Tibial nerve (tissue), 4 donors: ENCODE measurements at places on chromosomes 1 and 21.
A peak's percentile ranks its signal among the peaks of the same experiment; 100 is the strongest.

- no peak overlapping the region for H3K4me3 ChIP-seq
- H3K36me3 ChIP-seq, result no peaks in the 10 kb centered on the region
- no peak for DNase-seq
- no peaks in the 10 kb centered on the region for H3K27me3 ChIP-seq
- H3K4me1 ChIP-seq, result no peaks in the 10 kb centered on the region
These were observed 35.4 kb upstream of the HEATR1 start for GRCh38 chr1:236639686-236640085.

DNA sequence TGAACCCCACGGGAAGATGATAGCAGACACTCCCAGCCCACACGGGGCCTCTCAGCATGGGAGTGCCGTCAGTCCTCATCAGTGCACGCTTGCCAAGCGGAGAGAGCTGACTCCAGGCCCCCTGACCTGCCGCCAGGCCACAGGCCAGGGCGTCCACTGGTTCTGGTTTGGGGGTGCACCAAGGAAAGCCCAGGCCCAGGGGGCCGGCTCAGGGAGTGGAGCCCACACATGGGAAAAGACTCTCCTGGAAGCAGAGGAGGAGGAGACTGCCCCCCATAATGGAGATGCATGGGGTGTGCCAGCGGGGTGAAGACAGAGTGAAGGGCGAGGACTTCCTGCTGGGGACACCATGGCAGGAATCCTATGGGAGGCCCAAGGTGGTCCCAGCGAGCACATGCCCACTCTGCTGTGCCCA is 6.4 kb downstream of the TRIM11 start:
- H3K27me3 ChIP-seq, result no peaks in the 10 kb centered on the region
- peaks cover 8% of the 10 kb centered on the region for H3K36me3 ChIP-seq
- H3K4me3 ChIP-seq, result no peak overlapping the region
- H3K27ac ChIP-seq, result no peak overlapping the region

- no peaks in the 10 kb centered on the region for H3K27me3 ChIP-seq
- H3K36me3 ChIP-seq, result peaks cover 8% of the 10 kb centered on the region
- no peak overlapping the region for H3K4me3 ChIP-seq
- no peak for DNase-seq
- H3K27ac ChIP-seq, result no peak overlapping the region
These were observed 27.4 kb downstream of the POFUT2 start for GRCh38 chr21:45260191-45260825.

DNA sequence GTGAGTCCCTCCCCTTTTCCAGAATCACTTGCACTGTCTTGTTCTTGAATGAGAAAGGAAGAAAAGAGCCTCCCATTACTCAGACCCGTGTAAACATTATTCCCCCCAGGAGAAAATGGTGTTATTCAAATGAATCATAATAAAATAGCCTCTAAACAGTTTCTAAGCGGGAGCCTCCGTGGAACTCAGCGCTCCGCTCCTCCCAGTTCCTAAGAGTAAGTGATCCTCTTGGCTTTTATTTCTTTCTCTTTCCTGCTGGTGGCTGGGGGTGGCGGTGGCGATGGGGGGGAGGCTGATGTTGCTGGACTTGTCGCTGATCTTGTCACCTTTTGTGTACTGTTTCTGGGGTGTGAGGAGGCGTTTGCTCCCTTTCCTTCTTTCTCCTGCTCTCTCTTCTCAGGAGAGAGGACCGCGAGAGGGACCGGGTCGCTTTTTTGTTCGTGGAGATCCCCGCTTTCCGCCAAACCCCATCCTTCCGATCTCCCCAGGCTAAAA is 781 bp downstream of the PROX1 start:
- H3K4me1 ChIP-seq, result no peaks in the 10 kb centered on the region
- no peak for DNase-seq
- peaks cover 72% of the 10 kb centered on the region for H3K27me3 ChIP-seq
- H3K36me3 ChIP-seq, result no peaks in the 10 kb centered on the region

- no peaks in the 10 kb centered on the region for H3K36me3 ChIP-seq
- H3K4me3 ChIP-seq, result no peak overlapping the region
- DNase-seq, result no peak
- H3K27ac ChIP-seq, result no peak overlapping the region
- no peaks in the 10 kb centered on the region for H3K27me3 ChIP-seq
- no peaks in the 10 kb centered on the region for H3K4me1 ChIP-seq
These were observed 25.3 kb downstream of the KNCN start for GRCh38 chr1:46526013-46526690.

DNA sequence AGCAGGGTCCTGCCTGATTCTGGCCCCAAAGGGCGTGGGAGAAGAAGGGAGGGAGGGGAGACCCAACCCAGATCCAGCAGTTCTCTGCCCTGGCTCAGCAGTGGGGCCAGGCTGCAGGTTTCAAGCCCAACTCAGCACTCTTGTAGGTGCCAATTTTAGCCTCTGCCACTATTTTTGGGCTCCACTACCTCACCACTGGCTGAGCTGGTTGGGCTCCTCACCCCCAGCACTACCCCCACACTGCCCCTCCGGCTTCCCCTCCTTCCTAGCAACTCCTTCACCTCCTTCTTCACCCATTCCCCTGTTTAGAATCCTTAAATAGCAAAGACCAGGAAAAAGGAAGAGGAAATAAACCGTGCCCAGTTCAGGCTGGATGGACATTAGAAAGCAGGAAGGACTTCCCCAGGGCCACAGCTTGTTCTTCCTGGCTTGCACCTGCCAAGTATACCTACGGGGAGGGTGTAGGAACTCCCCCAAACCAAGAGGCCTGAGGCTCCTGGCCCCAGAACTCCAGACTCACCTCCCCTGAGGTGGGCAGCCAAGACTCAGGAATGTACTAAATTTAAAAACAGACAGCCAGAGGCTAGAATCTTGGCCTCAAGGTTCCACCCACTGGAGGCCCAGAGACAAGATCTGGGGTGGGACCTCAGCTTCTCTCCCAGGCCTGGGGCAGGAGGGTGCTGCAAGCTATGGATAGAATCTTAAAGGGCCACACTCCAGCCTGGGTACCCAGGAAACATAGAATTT is 1.4 kb upstream of the ARHGEF2 start:
- H3K27me3 ChIP-seq, result no peaks in the 10 kb centered on the region
- H3K27ac ChIP-seq, result peak overlapping the region; percentile 95
- no peaks in the 10 kb centered on the region for H3K36me3 ChIP-seq
- DNase-seq, result no peak

- DNase-seq, result no peak
- peak overlapping the region; percentile 63 for H3K27ac ChIP-seq
- no peaks in the 10 kb centered on the region for H3K27me3 ChIP-seq
- H3K4me1 ChIP-seq, result no peaks in the 10 kb centered on the region
- no peak overlapping the region for H3K4me3 ChIP-seq
These were observed 119.8 kb downstream of the SIK1 start for GRCh38 chr21:43306911-43307676.

GRCh38 chr1:229664133-229664689 is 38.2 kb downstream of the URB2 start:
- H3K36me3 ChIP-seq, result peaks cover 10% of the 10 kb centered on the region
- H3K27ac ChIP-seq, result no peak overlapping the region
- no peak overlapping the region for H3K4me3 ChIP-seq
- peaks cover 6% of the 10 kb centered on the region for H3K4me1 ChIP-seq

GRCh38 chr1:154824179-154825000 is 45.7 kb downstream of the KCNN3 start:
- no peaks in the 10 kb centered on the region for H3K36me3 ChIP-seq
- H3K27me3 ChIP-seq, result no peaks in the 10 kb centered on the region
- no peaks in the 10 kb centered on the region for H3K4me1 ChIP-seq
- H3K27ac ChIP-seq, result no peak overlapping the region

- no peaks in the 10 kb centered on the region for H3K36me3 ChIP-seq
- no peaks in the 10 kb centered on the region for H3K4me1 ChIP-seq
- no peak overlapping the region for H3K4me3 ChIP-seq
- no peaks in the 10 kb centered on the region for H3K27me3 ChIP-seq
These were observed 34.4 kb downstream of the NTPCR start for GRCh38 chr1:232984577-232985425.

DNA sequence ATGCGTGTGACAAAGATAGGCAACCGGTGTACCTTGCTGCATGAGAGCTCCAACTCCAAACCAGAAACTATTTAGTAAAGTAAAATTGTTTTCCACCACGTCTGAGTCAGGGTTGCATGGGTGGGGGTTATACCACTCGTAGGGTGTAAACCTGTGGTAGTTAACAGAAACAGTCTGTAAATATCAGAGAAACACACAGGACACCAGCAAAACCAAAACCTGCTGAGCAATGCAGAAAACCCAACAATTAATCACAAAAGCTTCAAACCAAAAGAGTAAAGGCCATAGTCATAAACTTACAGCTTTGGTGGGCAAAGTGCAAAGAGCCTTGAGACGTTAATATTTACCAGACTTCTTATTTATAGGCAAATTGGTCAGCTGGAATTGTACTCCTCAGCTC is 282.7 kb downstream of the BACH1 start:
- no peaks in the 10 kb centered on the region for H3K4me1 ChIP-seq
- H3K27ac ChIP-seq, result no peak overlapping the region
- no peaks in the 10 kb centered on the region for H3K27me3 ChIP-seq
- no peaks in the 10 kb centered on the region for H3K36me3 ChIP-seq

DNA sequence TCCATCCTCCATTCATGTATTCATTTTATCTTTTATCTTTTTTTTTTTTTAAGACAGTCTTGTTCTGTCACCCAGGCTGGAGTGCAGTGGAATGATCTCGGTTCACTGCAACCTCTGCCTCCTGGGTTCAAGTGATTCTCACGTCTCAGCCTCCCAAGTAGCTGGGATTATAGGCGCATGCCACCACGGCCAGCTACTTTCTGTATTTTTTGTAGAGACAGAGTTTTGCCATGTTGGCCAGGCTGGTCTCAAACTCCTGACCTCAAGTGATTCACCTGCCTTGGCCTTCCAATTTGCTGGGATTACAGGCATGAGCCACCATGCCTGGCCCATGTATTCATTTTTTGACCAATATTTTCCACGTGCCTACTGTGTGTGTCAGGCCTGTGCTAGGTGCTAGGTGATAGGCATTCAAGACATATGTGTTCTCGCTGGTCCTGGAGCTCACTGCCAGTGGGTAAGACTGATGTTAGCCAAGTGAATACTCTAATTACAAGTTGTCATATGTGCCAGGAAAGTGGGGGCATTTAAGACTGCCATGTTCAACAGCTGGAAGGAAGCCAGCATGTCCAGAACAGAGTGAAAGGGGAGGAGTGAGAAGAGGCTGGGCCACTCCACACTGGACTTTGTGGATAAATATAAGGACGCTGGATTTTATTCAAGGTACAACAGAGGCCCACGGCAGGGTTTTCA is 5.3 kb upstream of the CELSR2 start:
- H3K27ac ChIP-seq, result no peak overlapping the region
- H3K4me1 ChIP-seq, result peaks cover 40% of the 10 kb centered on the region
- H3K27me3 ChIP-seq, result no peaks in the 10 kb centered on the region
- H3K4me3 ChIP-seq, result no peak overlapping the region
- H3K36me3 ChIP-seq, result no peaks in the 10 kb centered on the region

GRCh38 chr1:150162862-150163706 is 13.4 kb downstream of the PLEKHO1 start:
- H3K27me3 ChIP-seq, result no peaks in the 10 kb centered on the region
- H3K4me1 ChIP-seq, result peaks cover 52% of the 10 kb centered on the region
- peaks cover 2% of the 10 kb centered on the region for H3K36me3 ChIP-seq
- H3K27ac ChIP-seq, result peak overlapping the region; percentile 98
- DNase-seq, result peak; percentile 80
- peak overlapping the region; percentile 47 for H3K4me3 ChIP-seq

DNA sequence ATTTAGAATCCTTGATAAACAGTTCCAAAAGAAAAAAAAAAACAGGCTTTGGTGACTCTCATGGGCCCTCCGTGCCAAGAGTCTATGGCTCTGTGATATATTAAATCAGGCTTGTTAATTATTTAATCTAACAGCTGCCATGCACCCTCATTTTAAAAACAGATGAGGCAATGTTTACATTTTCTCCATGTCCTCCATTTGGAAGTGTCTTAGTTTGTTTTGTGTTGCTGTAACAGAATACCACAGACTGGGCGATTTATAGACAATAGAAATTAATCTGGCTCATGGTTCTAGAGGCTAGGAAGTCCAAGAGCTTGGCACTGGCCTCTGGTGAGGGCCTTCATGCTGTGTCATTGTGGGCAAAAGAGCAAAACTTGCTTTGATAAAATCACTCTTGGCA is 58.0 kb downstream of the B3GALT5 start:
- no peak for DNase-seq
- H3K4me1 ChIP-seq, result no peaks in the 10 kb centered on the region
- H3K27me3 ChIP-seq, result no peaks in the 10 kb centered on the region
- H3K27ac ChIP-seq, result no peak overlapping the region
- H3K36me3 ChIP-seq, result no peaks in the 10 kb centered on the region
- H3K4me3 ChIP-seq, result no peak overlapping the region

DNA sequence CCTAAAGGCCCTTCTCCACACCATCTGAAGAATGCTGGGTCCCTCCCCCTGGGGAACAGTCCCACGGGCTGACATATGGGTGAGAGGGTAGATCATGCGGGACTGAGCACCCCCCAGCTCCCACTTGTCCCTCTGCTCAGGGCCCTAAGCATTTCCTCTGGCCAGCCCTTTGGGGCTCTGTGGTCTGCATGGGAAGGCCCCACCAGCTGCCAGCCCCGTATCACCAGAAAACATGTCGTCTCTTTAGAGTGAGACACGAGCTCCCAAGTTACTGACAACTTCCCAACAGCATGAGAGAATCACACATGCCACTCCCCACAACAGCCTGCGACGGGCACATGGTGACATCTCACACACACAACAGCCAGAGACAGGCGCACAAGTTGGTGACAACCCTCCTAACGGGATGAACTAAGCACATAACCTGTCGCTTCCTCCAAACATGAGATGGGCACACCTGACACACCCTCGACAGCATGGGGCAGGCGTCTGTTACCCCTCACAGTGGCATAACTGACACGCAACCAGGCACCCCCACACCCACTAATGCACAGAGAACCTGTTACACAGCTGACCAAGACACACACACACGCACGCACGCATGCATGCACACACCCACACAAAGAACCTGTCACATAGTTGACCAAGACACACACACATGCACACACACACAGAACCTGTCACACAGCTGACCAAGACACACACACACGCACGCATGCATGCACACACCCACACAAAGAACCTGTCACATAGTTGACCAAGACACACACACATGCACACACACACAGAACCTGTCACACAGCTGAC is 41.2 kb downstream of the AHDC1 start:
- H3K27me3 ChIP-seq, result no peaks in the 10 kb centered on the region
- H3K27ac ChIP-seq, result peak overlapping the region; percentile 95
- peaks cover 9% of the 10 kb centered on the region for H3K36me3 ChIP-seq
- DNase-seq, result no peak
- H3K4me1 ChIP-seq, result peaks cover 72% of the 10 kb centered on the region
- H3K4me3 ChIP-seq, result no peak overlapping the region

DNA sequence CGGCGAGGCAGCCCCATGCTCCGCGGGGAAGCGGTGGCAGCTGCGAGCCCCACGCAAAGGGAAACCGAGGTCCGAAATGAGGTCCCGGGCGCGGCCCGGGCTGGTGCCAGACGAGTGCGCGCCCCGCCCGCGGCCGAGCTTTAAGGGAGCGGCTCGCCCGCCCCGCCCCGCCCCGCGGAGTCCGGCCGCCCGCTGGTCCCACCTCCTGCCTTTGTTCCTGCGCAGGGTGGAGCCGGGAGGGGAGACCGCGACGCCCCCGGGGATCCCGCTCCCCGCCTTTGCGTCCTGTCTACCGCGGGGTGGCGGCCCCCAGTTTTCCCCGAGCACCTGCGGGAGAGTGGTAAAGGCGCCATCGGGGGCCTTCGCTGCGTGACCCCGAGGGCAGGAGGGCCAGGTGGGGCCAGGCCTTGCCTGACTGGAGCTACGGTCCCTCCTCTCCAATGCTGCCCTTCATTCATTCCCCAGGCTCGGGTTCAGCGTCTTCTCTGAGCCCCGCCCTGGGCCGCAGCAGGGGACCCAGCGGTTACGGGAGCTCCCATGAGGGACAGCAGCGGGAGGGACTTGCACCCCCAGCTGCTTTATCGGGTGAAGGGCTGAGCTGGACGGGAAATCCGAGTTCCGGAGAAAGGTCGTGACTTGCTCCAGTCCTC is at the start of gene HES2:
Gene HES2 (minus strand): TSS at position 116 of the 650 bp plus-strand sequence. CDS start 99 bp downstream, at position 17.
- peaks cover 96% of the 10 kb centered on the region for H3K27me3 ChIP-seq
- DNase-seq, result no peak
- no peak within 1 kb of the TSS for H3K27ac ChIP-seq
- H3K4me1 ChIP-seq, result peaks cover 10% of the 10 kb centered on the region
- peak within 1 kb of the TSS; percentile 33 for H3K4me3 ChIP-seq
